ENCODE measurements at places on chromosomes 16 and 17. TPM values are rescaled to one million over a fixed set of nuclear protein-coding genes. Genes with fewer than 3 reads are reported as not detected.

CYGB gene
- total RNA-seq: 1.0 TPM

CES5A gene
- total RNA-seq: not detected

GRCh38 chr17:78125138-78125913 is 3.2 kb downstream of the TMC6 start:
- H3K4me1 ChIP-seq: peaks cover 6% of the 10 kb centered on the region
- no peak for DNase-seq
- H3K27me3 ChIP-seq: peaks cover 5% of the 10 kb centered on the region

- no peak for DNase-seq
- H3K4me3 ChIP-seq: no peak overlapping the region
- H3K4me1 ChIP-seq: no peaks in the 10 kb centered on the region
These were observed 27.1 kb upstream of the LASP1NB start for GRCh38 chr17:38898291-38898679.

- H3K4me1 ChIP-seq: peaks cover 3% of the 10 kb centered on the region
- peaks cover 45% of the 10 kb centered on the region for H3K27me3 ChIP-seq
- no peak overlapping the region for H3K27ac ChIP-seq
- no peak for DNase-seq
These were observed 5.0 kb upstream of the CACNG5 start for GRCh38 chr17:66829883-66830282.

Data from progenitor cell of endocrine pancreas (in vitro differentiated cells).